ENCODE measurements at places on chromosomes 7 and 10.

DNA sequence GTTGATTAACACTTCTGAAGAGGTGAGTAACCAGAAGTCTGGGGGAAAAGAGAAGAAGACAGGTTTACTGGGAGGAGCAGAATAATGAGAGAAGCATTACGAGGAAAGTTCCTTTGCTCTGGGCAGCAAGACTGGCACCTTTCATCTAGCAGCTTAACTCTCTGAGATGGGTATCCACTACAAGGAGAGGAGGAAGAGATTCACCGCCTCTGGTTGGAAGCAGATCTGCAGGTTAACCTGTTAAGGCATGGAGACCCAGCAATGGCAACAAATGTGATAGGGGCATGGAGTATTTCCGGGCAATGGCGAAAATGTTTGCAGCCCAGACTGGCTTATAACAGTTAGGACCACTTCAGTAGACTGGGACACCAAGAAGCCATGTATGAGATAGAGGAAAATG, 162.2 kb downstream of the TFEC start:
- no peak for DNase-seq

GRCh38 chr10:120415709-120416330, 41.2 kb upstream of the PLPP4 start:
- DNase-seq: no peak

GRCh38 chr10:123552760-123553554, 113.2 kb upstream of the GPR26 start:
- DNase-seq: no peak

DNA sequence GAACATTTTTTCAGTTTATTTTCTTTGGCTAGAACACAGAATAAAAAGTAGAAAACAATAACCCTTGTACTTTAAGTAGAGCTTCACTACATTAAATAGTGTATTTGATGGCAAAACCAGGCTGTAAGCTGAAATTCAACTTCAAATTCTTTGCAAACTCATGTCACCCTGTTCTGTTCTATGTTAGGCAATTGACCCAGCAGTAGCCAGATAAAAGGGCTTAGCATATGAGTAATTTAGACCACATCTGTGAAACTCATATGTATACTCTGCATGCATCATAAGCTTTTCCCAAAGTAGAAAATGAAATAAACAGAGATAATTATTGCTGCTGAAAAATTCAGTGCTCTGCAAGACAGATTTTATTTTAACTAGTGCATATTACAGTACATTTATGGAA, 150.2 kb downstream of the GNAI1 start:
- no peak for DNase-seq

DNA sequence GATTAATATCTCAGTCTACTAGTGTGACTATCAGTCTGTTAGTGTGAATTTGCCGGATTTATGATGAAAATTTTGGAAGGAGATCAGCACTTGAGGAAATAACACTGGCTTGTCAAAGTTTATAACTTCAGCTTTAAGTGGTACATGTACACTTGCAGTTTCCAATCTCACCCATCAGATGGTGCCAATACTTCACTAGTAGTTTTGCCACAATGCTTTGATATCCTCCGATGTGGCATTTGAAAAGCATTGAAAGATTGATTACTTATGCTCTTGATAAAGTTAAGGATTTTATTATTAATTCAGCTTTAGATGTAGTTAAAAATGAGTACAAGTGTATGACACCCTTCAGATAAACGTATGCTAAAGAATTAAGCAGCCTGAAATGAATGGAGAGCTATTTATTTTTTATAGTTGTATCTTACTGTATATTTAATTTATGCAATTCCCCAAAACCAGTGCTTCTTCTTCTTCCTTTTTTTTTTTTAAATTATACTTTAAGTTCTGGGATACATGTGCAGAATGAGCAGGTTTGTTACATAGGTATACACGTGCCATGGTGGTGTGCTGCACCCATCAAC, 98.2 kb downstream of the ANLN start:
- DNase-seq: peak; percentile 79

DNA sequence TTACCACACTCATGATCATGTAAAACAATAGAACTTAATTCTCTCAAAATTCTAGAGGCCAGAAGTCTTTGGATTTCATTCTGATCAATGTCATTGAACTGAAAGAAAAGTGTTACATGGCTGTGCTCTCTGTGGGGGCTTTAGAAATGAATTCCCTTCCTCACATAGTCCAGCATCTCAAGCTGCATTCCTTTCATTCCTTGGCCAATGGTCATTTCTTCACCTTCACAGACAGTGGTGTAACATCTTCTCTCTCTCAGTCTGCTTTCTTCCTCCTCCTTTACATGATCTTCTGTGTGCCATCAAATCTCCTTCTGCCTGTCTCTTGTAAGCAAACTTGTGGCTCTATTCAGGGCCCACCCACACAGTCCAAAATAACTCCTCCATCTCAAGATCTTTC, 735.3 kb downstream of the SUGCT start:
- no peak for DNase-seq

GRCh38 chr10:58647376-58648112, 134.9 kb downstream of the BICC1 start:
- no peak for DNase-seq

DNA sequence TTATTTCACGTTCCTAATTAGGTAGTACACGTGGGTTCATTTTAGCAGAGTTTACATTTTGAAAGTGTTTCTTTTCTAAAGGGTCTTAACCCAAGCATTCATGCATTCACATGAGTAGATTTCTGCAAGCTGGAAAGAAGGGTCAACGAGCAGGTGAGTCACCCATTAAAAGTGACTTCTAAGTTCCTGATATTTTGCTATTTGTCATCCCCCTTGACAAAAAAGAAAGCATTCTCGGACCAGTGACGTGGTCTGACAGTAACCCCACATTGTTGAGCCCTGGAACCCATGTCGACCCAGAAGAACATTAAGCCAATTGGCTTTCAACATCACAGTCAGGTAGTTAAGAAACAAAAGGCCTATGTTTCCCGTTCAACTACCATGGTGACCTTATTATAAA, 49.6 kb downstream of the ABCB5 start:
- DNase-seq: no peak

GRCh38 chr7:460374-461116, 59.1 kb downstream of the PDGFA start:
- DNase-seq: no peak

DNA sequence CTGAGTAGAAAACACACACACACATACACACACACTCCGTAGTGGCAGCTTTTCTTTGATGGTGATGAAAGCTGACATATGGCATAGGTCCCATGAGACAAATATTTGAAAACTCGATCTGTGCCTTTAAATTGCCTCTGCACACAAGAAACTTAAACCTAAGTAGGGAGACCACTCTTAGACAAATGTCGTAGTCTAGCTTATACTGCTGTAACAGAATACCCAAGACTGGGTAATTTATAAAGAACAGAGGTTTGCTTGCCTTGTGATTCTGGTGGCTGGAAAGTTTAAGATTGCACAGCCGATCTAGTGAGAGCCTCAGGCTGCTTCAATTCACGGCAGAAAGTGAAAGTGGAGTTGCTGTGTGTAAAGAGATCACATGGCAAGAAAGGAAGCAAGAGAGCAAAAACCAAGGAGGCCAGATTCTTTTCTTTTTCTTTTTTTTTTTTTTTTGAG, 489.4 kb upstream of the SORCS1 start:
- DNase-seq: peak; percentile 60

GRCh38 chr10:104492329-104492940, 138.8 kb downstream of the CFAP58 start:
- no peak for DNase-seq

- no peak for DNase-seq
These were observed 24.3 kb downstream of the CTTNBP2 start for GRCh38 chr7:117848941-117849340.

GRCh38 chr10:70293169-70293843, 9.5 kb upstream of the NPFFR1 start:
- DNase-seq: no peak

DNA sequence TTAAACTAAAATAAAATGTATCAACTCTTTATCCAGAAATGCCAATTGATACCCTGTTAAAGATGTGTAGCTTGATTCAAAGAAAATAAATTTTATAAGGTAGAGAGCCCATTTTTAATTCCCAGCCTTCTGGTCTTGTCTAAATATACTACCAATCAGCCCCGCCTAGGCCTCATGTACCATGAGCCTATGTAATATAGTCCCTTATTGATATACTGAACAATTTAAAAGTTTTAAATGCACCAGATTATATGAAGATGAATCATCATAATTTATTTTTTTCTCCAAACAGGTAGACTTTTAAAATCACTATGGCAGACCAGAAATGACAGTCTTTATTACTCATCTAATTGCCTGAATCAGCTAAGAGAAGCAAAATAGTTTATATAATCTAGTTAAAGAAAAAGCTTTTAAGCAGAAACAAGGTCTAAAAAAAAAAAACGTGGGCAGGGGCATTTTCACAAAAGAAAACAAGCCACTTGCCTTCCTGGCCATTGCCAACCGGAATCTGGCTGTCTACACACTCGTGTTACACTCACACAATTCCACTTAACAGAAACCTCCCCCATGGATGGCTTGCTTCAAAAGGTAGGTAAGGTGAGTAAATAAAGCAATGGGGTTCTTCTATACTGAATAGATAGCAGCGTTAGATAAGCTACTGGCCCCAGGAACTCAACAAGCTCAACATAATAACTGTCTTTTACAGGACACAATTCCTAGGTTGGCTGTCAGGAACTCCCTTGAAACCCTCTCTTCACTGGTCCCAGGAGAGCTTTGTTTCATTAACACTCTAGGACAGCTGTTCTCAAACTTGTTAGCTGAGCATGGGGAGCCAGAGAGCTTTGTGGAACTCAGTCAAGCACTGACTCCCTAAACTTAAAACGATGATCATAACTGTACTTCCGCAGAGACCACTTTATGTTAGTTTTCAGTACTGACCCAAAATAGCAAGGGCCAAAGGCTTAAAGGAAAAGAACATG, 37.2 kb downstream of the RAPGEF5 start:
- DNase-seq: no peak

- DNase-seq: no peak
These were observed 109.2 kb downstream of the PRTFDC1 start for GRCh38 chr10:24843256-24843655.

- DNase-seq: no peak
These were observed 70.8 kb upstream of the FGFR2 start for GRCh38 chr10:121669028-121669374.

DNA sequence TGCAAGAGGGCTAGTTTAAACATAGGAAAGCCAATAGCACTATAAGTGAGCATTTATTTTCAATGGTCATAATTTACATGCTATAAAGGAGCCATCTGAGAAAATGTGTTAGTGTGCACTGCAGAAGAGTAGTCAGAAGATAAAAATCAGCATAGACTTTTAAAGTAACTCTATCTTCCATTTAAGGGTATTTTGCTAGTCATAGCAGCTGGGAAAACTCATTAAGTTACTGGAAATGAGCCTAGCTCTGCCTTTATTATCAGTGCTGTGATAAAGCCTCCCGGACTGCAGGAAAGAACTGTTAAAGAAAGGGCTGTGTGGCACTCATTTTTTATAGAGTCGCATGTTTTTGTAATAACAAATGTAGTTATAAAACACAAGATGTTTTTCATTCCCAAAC, 825.8 kb upstream of the POM121L12 start:
- no peak for DNase-seq

- DNase-seq: peak; percentile 89
These were observed at the start of gene AGAP3 for GRCh38 chr7:151085691-151086620. TSS of gene AGAP3 (plus strand) at chr7:151086475. CDS start at chr7:151086742, 267 bp downstream.

DNA sequence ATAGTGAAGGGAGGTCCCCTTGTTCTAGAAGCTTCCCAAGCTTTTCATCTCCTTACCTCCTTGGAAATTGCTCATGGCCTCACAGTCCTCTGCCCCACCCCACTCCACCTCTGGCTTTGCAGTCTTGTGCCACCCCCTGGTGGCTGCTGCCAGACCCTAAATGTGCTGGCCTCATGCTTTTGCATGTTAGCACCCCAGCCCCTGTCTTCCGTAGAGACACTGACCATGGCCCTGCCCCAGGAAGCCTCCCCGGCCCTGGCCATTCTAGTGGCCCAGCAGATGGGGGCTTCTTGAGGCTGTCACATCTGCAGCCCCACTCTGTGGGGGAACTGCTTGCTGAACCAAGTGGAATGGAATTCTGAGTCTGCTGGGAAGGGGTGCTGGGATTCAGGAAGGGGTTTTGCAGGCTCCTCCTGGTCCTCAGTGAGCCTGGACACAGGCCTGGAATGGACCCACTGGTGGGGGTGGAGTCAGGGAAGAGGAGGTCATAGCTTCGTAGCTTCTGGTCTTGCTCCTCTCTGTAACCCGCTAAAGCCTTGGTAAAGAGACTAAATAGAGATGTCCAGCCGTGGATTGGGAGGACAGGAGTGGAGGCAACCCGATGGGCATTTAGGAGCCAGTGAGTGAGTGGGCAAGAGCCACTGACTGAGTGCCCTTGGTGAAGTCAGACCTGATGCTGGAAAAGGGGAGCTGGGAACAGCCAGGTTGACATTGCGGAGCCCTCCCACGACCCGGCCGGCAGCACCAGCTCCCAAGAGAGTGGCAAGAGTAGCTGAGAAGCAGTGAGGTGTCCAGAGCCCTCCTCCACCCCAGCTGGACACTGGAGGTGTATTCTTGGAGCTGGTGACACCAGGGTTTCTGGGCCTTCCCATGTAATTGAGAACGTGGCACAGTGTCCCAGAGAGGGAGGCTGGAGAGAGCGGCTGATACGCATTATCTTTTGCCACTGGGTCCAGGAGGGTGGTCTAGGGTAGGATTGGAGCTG, 20.9 kb downstream of the RAMP3 start:
- peak; percentile 66 for DNase-seq

GRCh38 chr7:80823057-80823456, 95.8 kb downstream of the SEMA3C start:
- DNase-seq: no peak

DNA sequence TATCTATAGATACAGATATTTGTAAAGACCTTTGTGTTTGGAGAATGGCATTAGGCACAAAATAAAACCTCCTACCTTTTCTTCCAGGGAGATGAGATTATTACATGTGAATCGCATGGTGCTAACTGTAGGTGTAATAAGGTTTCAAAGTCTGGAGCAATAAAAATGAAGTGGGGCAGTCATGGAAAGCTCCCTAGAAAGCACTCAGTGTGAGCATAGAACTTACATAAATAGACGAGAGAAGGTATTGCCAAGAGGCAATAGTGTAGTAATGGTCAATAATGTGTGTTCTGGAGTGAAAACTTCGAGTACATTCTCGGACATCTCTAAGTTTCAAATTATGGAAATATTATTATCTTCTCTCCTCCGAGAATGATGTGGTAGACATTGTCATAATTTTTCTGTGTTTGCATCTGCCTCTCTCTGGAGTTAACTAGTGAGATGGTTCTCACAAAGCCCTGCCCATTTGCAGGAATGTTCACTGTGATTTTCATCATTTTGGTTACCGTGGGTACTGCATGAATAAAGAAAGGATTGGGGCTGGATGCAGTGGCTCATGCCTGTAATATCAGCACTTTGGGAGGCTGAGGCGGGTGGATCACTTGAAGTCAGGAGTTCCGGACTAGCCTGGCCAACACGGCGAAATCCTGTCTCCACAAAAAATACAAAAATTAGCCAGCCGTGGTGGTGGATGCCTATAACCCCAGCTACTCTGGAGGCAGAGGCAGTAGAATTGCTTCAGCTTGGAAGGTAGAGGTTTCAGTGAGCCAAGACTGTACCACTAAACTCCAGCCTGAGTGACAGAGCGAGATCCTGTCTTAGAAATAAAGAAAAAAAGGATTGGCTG, 10.6 kb downstream of the VIM start:
- peak; percentile 70 for DNase-seq

GRCh38 chr10:12062754-12063482, 5.8 kb upstream of the DHTKD1 start:
- DNase-seq: no peak

GRCh38 chr7:69640925-69641594, 42.8 kb downstream of the AUTS2 start:
- DNase-seq: no peak

All from SK-MEL-5 (cell line).